Choroid plexus epithelial cell (primary cell): ENCODE measurements at places on chromosomes 6 and 20.

- no peak for DNase-seq
Measured at GRCh38 chr20:41182296-41183212, 45.2 kb downstream of the PLCG1 start.

- DNase-seq, result peak; percentile 71
Measured at GRCh38 chr6:2157441-2158127, 87.8 kb downstream of the GMDS start.

DNA sequence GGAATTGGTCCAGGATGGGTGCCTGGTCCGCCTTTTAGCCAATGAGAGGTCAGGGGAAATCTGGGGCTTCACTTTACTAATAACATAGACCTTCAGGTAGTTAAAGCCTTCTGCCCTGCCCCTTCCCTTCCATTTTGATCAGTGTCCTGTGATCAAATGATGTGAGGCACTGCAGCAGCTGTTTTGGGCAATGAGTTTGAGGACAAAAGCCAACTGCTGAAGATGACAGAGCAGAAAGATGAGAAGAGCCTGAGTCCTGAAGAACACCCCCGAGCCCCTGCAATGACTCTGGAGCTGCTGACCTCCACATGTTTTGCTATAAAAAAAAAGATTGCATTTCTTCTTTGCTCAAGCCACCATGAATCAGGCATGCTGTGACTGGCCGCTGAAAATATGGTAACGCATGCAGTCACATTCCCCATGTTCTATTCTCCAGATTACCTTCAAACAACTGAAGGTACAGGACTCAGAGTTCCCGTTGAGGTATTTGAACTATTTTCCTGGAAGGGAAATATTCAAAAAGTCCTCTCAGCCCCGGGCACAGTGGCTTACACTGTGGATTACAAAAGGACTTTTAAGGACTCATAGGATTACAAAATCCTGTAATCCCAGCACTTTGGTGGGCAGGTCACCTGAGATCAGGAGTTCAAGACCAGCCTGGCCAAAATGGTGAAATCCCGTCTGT, 45.7 kb upstream of the B4GALT5 start:
- DNase-seq, result no peak

GRCh38 chr6:166770216-166771116, 143.4 kb upstream of the RPS6KA2 start:
- peak; percentile 42 for DNase-seq

DNA sequence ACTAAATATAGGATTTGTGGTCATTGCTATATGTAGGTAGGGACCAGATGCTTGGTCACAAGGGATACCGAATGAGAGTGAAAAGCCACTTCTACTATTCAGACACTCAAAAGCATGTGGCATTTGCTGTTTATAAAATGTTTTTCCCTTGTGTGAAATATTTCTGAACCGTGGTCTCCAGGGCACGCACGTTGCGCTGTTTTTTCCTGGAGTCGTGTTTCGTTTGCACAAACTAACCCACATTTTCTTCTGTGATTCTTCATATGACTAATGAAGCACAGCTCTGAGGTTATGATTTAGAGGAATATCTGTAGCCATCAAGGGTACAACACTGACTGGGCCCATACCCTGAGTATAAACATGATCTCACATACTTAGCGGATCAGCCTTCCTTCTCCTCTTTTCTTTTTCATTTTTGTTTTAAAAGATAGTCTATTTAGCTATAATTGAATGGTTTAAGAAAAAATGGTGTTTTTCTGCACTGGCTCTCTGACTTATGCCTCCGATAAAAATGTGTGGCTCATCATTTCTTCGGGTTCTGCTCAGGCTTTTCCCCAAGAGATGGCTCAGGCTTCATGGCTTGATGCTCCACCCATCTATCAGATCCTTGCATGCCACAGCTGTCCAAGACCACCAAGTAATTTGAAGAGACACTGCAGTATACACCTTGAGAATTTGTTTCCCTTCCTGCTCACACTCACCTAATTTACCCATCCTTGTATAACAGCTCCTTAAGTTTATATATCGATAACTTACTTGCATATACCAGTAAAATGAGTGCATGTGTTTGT, 59.9 kb upstream of the HBS1L start:
- no peak for DNase-seq

DNA sequence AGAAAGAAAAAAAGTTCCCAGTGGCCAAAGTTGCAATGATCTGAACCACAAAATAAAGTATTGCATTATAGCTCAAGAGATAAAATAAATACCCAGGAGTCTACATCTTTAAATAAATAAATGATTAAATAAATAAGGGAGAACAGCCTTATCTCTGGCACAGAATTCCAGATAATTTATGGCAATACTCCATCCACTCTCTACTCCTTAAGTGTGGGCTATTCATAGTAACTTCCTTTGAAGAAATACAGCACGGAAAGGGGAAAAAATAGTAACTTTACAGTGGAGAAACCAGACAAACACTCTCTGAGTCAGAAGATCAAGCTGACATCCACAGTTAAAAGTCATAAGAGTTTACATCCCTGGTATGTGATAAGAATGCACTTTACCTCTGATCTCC, 11.6 kb downstream of the AURKA start:
- DNase-seq, result peak; percentile 60

GRCh38 chr20:32807706-32808105, 12.0 kb upstream of the MAPRE1 start:
- no peak for DNase-seq

- no peak for DNase-seq
Measured at GRCh38 chr6:90739339-90739738, 152.5 kb upstream of the MAP3K7 start.

DNA sequence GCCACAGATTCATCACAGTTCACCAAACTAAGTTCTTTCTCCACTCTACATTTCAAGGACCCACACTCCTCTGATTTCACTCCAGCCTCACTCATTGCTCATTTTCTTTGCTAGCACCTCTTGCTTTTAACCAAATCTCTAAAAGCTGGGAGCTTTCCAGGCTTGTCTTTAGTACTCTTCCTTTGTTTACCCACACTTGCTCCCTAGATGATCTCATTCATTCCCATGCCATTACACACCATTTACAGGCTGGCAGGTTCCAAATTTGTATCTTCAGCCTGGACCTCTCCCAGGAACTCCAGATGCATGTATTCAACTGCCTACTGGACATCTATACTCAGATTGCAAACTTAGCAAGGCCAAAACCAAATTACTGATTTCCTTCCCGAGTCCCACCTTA, 5.3 kb upstream of the GUCA1B start:
- DNase-seq, result peak; percentile 58
